ENCODE measurements at places on chromosomes 7 and 10. TPM values are rescaled to one million over a fixed set of nuclear protein-coding genes. Genes with fewer than 3 reads are reported as not detected.

The LRRC61 gene
- 11.4 TPM for total RNA-seq

The CALML5 gene
- total RNA-seq: not detected

The COL26A1 gene
- 2.2 TPM for total RNA-seq

The PDZD7 gene
- 1.9 TPM for total RNA-seq

The HOXA9 gene
- 7.7 TPM for total RNA-seq

The WNT8B gene
- not detected for total RNA-seq

- H3K27ac ChIP-seq: no peak overlapping the region
- no peak overlapping the region for H3K4me3 ChIP-seq
- H3K27me3 ChIP-seq: no peaks in the 10 kb centered on the region
- no peaks in the 10 kb centered on the region for H3K36me3 ChIP-seq
Measured at GRCh38 chr10:86113501-86113900, 253.1 kb downstream of the GRID1 start.

DNA sequence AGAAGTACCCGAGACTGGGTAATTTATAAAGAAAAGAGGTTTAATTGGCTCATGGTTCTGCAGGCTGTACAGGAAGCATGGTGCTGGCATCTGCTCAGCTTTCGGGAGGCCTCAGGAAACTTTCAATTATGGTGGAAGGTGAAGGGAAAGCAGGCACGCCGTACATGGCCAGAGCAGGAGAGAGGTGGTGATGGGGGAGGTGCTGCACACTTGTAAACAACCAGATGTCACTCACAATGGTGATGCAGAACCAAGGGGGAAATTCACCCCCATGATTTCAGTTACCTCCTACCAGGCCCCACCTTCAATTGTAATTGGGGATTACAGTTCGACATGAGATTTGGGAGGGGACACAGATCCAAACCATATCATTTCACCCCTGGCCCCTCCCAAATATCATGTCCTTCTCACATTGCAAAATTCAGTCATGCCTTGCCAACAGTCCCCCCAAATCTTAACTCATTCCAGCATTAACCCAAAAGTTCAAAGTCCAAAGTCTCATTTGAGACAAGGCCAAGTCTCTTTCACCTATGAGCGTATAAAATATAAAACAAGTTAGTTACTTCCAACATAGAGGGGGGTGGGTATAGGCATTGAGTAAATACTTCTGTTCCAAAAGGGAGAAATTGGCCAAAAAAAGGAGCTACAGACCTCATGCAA is 50.0 kb downstream of the RSBN1L start:
- H3K27me3 ChIP-seq: no peaks in the 10 kb centered on the region
- DNase-seq: no peak
- H3K4me3 ChIP-seq: no peak overlapping the region
- H3K27ac ChIP-seq: no peak overlapping the region

GRCh38 chr7:108253275-108254044 is 123.3 kb upstream of the LAMB4 start:
- H3K36me3 ChIP-seq: no peaks in the 10 kb centered on the region
- DNase-seq: no peak
- no peaks in the 10 kb centered on the region for H3K4me1 ChIP-seq
- H3K27ac ChIP-seq: no peak overlapping the region
- H3K4me3 ChIP-seq: no peak overlapping the region
- H3K27me3 ChIP-seq: no peaks in the 10 kb centered on the region

DNA sequence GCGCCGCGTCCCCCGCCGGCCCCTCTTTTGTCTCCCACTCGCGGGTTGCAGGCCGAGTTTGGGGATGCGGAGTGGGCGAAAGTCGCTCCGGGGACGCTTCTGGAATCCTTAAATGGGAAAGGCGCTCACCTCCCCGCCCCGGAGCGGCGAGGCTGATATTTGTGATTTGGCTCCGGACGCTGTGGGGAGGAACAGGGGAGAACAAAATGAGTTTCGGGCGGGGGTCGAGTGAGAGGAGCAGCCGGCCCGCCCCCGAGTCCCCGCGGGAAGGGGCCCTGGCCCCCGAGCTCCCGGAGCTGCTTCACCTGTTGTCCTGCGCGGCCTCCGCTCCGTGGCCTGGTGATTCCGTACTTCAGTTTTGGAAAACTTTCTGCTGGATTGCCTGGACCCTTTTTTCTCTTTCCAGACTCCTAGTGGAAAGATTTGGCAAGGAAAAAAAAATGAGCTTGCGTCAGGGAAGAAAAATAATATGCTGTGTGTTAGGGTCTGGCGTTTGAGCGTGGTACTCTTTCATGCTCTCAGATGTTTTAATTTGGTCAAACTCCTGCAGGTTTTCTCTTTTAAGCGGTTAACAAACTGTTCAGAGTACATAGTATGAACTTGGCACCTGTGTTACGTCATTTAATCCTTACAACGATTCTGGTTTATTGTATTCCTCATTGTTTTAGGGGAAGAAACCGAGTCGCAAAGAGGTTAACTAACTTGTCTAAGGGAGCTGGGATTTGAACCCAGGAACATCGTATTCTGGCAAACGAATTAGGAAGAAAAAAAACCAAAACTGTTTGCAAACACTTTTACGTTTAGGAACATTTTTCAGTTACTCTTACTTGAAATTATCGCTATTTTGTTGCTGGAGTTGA is 924 bp downstream of the BMPR1A start:
- H3K36me3 ChIP-seq: no peaks in the 10 kb centered on the region
- H3K27me3 ChIP-seq: no peaks in the 10 kb centered on the region
- DNase-seq: peak; percentile 63
- H3K4me1 ChIP-seq: peaks cover 18% of the 10 kb centered on the region
- peak overlapping the region; percentile 56 for H3K4me3 ChIP-seq
- H3K27ac ChIP-seq: peak overlapping the region; percentile 99

DNA sequence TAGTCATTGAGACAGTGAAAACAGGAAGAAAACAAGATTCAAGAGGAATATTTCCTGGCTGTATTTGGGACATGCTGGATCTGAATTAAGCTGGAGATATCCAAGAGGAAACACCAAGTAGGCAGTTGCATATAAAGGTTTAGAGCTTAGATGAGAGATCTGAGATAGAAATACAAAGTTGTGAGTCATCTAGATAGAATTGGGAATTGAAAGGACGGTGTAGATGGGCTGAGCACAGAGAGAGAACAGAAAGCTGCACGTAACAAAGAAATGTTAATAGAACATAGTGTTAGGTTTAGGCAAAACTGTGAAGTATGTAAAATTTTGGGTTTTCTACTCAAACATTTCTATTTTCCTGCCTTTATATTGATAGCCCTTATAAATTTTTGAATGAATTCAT is 218.5 kb upstream of the TMEM196 start:
- no peaks in the 10 kb centered on the region for H3K27me3 ChIP-seq
- H3K4me3 ChIP-seq: no peak overlapping the region
- H3K27ac ChIP-seq: no peak overlapping the region
- no peaks in the 10 kb centered on the region for H3K36me3 ChIP-seq
- H3K4me1 ChIP-seq: no peaks in the 10 kb centered on the region

DNA sequence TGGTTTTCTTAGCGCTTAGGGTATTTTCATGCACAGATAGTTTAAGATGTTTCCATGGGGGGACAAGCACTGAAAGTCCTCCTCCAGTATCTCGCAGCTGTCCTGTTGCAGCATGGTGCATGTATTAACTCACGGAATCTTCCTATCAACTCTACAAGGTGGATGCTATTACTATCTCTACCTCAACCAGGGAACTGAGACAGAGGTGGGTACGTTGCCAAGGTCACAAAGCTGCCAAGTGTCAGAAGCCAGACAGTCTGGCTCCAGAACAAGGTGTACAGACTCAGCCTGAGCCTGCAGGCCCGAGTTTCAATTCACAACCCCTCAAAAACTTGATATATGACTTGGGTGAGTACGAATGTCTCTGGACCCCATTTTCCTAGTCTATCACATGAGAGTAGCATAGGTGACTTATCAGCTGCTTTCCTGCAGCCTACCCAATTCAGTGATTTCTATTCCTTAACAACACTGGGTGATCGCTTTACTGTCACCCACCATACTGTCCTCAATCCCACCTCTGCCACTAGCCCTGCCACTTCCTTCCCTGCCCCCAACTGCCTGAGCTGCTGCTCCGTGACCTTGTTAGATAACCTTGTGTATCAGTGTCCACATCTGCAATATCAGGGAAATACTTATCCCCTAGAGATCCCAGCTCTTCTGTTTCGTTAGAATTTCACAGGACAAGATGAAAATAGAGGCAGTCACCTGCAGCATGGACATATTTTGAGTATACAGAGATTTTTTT is 92.1 kb downstream of the ABCC2 start:
- H3K36me3 ChIP-seq: peaks cover 35% of the 10 kb centered on the region
- H3K27ac ChIP-seq: no peak overlapping the region
- H3K4me3 ChIP-seq: no peak overlapping the region
- DNase-seq: no peak
